NCI-H1930 (cell line): ENCODE measurements at places on chromosomes 11 and 22.

DNA sequence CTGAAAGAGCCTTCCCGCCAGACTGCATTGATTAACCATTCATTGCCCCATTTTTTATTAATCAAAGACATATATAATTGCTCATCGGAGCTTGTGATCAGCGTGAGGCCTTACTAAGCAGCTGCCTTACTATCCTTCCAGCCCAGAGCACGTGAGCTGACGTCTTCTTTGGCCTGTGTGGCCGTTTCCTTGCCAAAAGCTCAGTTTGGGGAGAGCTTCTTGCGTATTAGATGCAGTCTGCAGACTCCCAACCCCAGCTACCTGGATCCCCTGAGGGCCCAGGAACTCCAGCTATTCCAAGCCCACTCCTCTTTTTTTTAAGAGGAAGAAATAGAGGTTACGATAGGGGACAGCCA, 784 bp upstream of the SLC43A3 start:
- DNase-seq: no peak

GRCh38 chr11:9962722-9963121, 298.8 kb downstream of the SWAP70 start:
- no peak for DNase-seq

GRCh38 chr11:131823772-131824171, 453.4 kb downstream of the NTM start:
- peak; percentile 78 for DNase-seq

- no peak for DNase-seq
Observed at GRCh38 chr11:11973361-11973800, 35.0 kb downstream of the DKK3 start.

GRCh38 chr22:43235445-43236409, 48.8 kb upstream of the TTLL12 start:
- no peak for DNase-seq

- DNase-seq: no peak
Observed at GRCh38 chr11:109960831-109961230, 132.4 kb upstream of the ZC3H12C start.

DNA sequence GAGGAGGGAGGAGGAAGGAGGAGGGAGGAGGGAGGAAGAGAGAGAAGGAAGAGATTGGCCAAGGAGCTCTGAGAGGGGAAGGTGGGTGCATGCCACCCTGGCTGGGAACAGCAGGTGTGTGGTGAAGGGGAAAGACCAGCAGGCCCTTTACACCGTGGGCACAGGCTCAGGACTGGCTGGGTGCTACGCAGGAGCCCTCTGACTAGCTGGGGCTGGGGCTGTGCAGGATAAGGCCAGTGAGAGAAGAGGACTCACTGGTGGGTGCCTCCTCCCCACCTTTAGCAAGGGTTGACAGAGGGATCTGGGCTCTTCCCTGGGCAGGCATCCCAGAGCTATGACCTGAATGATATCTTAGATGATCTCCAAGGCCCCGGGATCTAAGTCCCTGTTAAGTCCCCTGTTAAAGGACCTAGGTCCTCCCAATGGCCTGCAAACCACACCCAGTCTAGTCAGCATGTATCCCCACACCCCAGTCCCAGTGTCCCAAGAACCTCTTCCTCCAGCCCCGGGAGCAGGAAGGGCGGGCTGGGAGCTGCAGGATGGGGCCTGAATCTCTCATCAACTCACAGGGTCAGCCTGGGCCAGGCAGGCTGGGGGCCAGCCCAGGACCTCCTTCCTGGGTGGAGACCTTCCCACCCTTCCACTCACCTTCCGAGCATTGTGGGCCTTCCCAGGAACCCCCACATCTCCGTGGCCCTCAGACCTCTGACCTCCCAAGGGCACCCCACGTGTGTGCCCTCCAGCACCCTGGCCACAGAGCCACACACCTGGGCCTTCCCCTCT, 55.4 kb downstream of the CDKN1C start:
- DNase-seq: no peak

DNA sequence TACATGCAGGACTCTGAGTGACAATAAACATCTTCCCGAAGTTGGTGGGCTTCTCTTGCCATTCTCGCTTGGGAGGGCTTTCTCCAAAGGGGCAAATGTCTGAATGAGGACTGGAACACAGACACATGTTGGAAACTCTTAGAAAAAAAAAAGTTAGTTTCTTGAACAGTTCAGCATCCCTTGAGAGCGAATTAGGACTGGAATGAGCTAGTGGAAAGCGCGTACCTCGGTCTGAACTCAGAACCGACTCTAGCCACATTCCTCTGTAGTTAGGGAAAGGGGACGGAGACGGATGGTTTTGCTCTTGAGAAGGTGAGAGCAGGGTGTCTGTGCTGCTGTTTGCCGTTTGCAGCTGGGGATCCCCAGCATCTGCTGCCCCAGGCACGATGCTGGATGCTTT, 517.3 kb downstream of the TBC1D22A start:
- DNase-seq: no peak

DNA sequence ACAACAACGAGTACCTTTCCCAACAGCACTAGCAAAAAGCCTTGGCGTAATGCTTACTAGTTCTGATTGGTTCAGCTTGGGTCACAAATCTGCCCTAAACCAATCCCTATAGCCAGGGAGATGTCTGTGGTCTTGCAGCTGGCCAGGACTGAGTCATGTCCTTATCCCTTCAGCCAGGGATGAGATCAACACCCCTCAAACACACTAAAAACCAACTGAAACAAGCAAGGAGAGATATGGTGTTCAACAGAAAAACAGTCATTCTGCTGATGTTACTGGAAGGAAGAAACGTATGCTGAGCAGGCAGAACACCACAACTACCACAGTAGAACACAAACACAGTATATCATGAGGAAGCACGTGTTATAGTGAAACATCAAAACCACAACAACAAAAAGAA, 375.6 kb downstream of the LARGE1 start:
- no peak for DNase-seq

DNA sequence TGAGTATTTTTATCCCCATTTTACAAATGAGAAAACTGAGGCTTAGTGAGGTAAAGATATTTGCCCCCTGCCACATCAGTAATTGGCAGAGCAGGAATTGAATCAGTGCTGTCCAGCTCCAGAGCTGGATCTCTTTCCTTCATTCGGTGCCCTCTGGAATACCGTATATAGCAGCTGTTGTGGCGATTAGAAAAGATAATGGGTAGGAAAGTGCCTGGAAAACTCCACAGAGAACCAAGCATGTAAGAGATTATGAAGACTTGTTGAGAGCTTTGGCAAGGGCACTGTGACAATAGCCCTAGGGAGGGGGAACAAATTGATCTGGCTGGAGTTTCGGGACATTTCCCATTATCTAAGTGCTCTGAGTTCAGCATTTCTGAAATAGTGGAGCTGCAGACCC, 82.5 kb upstream of the TEAD1 start:
- DNase-seq: no peak

- DNase-seq: no peak
Observed at GRCh38 chr22:39184586-39185577, 32.4 kb upstream of the CBX7 start.

- DNase-seq: no peak
Observed at GRCh38 chr22:43155789-43156188, 4.4 kb downstream of the TSPO start.

- DNase-seq: no peak
Observed at GRCh38 chr11:23959462-23959861, 537.4 kb upstream of the LUZP2 start.

DNA sequence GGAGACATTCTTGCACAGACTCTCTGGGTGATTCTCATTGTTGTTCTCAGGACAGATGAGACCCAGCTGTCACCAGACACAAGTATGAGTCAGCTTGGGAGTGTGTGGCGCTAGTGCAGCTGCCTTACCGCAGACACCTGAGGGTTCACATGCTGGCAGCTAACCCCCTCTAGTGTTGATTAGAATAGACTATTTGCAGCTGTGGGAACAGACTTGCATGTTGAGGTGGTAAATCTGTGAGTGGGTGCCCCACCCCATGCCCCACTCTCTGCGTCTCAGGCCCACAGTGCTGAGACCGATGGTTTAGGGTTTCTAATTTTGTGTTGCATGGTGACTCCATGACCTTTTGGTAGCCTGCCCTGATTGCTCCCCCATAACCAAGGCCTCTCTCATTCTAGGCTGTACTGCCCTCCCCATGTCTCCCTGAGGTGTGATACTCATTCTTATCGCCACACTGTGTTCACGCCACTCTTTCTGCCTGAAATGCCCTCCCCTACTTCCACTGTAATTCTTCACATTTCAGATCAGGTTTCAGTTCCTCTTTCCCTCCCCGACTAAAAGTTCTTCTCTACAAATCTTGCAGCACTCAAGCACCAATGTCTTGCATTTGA, 73.7 kb upstream of the KIRREL3 start:
- no peak for DNase-seq

DNA sequence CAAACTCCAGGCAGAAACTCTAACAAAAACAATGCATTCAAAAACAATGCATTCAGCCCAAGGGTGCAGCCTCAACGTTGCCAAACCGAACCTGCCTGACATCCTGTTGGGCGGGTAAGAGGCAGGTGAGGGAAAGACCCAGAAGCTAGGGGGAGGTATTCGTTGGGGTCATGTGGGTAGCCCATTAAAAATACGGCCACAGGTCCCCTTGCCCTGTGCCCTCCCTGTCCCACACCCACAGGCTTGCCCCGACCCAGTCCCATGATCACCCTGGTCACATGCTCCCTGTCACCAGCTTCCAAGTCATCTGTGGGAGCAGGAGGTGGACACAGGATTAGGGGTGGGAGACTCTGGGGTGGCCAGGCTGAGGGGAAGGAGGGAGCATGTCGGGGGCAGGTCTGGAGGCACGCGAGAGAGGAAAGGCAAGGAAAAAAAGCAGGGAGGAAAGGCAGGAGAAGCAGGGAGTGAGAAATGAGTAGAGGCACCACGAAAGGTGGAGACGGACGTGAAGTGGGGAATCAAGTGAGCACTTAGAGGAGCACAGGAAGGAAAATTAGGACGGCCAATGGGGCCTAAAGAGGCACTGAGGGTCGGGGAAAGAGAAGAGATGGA, 683 bp downstream of the PLA2G6 start:
- no peak for DNase-seq

GRCh38 chr22:23536821-23537345, 43.2 kb downstream of the IGLL1 start:
- no peak for DNase-seq

DNA sequence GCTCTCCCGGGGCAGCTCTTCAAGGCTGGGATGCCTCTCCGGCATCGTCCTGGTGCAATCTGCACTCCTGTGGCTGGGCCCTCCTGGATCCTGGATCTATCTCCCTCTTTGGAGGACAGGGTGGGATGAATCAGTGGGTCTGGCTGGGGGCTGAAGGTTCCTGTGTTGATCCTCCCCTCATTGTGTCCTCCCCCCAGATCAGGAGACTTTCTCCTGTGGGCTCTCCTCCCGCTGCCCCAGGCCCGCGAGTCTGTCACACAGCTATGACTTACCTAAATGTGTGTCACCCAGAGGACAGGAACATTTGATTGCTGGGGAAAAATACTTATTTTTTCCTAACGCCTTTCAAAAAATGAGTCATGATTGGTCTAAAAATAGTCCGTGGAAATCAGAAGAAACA, 106.8 kb upstream of the NECTIN1 start:
- DNase-seq: no peak

DNA sequence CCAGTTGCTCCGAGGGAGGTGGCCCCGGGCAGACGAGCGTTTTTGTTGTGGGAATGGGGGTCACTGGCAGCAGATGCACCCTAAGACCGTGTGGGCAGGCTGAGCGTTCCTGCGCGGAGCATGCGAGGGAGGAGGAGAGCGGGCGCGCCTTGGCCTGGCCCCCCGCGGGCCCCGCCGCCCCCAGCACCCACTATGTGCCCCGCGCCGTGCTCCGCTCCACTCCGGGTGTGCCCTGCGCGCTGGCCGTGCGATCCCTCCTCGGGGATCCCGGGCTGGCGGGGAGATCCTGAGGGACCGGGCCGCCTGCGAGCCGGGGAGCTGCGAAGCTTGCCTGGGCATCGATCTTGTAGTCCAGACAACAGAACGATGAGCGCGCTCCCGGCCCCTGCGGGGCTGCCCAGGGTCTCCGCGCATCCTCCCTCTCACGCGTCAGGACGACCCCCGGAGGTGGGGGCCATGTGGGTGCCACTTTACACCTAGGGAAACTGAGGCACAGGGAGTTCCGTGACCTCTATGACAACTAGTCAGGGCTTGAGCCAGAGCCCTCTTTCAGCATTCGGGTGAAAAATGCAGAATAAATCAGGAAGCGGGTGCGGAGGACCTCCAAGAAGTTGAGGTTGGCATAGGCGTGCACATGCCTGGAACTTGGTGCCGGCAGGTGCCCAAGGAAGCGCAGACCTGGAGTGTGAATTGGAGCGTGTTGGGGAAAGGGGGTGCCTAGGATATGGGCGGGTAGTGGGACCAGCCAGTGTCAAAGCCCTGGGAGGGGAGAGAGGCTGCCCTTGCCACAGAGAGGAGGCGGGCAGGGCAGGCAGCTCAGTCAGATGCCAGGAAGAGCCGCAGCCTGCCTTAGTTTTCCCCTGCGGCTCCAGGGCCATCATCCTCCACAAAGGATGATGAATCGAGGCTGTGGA, 1.3 kb upstream of the KMT5B start:
- DNase-seq: no peak
